Activated T-helper 1 cell treated with anti-CD3 and anti-CD28 coated beads, Interleukin-2, amount 50 U/mL, for 16 hours (primary cell): ENCODE measurements at places on chromosomes 7 and 10.

DNA sequence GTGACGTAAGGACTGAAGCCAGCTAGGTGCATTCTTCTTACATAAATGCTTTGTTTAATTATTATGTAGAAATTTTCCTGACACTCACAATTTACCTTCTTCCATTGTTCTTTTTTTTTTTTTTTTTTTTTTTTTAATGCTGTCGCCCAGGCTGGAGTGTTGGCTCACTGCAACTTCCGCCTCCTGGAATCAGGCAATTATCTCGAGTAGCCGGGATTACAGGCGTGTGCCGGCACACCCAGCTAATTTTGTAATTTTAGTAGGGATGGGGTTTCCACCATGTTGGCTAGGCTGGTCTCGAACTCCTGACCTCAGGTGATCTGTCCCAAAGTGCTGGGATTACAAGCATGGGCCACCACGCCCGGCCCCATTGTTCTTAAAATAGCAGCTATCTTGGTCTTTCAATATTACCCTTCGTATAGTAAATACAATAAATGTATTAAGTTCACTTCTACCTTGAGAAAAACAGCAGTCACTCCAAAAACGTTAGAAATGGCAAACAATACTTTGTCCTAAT lies 32.1 kb downstream of the BZW2 start:
- DNase-seq = no peak

DNA sequence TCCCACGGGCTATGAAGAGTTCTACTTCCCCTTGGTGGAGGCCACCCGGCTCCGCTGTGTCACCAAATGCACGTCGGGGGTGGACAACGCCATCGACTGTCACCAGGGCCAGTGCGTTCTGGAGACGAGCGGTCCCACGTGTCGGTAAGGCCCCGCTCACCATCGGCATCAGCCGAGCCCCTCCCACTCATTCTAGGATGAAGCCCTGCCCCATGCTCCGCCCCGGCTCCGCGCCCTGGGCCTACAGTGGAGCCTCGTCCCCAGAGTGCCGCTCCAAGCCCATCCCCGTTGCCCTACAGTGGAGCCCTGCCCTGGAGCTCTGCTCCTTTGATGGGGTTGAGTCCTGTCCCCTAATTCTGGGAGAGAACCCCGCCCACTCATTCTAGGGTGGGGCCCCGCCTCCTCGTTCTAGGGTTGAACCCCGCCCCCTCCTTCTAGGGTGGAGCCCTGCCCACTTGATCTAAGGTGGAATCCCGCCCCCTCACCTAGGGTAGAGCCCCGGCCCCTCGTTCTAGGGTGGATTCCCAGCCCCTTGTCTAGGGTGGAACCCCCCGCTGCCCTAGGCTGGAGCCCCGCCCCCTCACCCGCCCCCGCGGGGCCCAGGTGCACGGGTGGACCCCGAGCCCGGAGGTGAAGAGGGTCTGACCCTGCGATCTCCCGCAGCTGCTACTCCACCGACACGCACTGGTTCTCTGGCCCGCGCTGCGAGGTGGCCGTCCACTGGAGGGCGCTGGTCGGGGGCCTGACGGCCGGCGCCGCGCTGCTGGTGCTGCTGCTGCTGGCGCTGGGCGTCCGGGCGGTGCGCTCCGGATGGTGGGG lies 3.4 kb upstream of the MUC12 start:
- peak; percentile 53 for DNase-seq

DNA sequence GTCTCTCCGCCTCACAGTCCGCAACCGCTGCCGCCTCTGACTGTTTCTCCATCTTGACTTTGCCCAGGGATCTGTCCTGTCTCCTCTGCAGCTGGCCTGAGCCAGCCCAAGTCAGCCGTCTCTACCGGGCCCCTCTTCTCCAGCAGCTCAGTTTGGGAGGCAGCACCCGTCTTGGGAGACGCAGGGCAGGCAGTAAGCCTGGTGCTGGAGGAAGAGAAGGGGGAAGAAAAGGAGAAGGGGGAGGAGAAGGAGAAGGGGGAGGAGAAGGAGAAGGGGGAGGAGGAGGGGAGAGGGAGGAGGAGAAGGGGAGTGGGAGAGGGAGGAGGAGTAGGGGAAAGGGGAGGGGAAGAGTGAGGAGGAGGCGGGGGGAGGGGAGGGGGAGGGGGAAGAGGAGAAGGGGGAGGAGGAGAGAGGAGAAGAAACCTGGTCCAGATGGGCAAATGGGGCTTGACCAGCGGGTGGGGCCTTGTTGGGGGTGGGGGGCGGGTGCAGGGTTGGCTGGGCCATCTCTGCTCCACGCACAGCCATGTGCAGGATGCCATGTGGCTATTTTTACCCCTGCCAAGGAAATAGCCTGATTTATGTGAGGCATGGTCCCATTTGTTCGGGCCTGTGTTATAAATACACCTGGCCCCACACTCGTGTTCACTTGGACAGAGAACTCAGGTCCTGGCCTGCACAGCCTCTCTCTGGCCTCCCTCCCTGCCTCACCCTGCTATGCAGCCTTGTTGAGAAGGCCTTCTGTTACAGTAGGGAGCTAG lies 35.9 kb upstream of the FZD9 start:
- DNase-seq = no peak

DNA sequence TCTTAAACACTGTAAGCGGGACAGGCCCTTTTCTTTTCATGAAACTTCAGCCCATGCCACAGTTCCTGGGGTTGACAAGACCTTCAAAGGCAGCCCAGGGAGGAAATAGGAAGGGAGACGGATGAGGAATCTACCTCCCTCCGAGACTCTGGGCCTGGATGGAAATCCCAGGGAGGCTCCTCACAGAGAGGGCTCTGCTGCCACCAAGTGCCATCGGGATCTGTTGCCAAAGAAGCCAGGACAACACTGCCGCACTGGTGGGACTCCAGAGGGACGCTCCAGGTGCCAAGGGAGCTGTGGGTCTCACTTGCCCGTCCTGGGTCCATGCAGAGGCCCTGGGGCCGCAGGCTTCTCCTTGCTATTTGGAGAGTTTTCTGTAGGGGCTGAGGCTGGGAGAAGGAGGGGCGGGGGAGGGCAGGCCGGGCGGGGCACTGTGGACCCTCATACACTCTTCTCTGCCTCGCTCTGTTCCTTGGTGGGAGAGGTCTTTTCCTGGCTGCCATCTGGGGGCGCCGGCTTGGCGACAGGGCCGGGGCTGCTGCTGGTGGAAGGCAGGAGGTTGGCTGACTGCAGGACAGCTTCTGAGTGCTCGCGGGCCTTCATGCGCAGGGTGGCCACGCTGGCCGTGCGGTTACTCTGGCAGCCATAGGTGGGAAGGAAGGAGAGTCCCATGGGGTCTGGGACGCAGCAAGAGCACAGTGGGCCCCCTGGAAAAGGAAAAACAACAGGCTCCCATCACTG lies 30.0 kb downstream of the DRGX start:
- DNase-seq = no peak

- no peak for DNase-seq
These were observed 12.5 kb downstream of the EPHA1 start for GRCh38 chr7:143396182-143396581.
